ENCODE measurements at places on chromosomes 4 and X. TPM values are rescaled to one million over a fixed set of nuclear protein-coding genes. Genes with fewer than 3 reads are reported as not detected.

GPRASP2 gene
- 15.3 TPM for total RNA-seq

SPACA5 gene
- not detected for total RNA-seq

GK gene
- total RNA-seq, result 6.3 TPM

SPANXD gene
- not detected for total RNA-seq

SYTL4 gene
- 3.6 TPM for total RNA-seq

CNGA1 gene
- total RNA-seq, result 0.92 TPM

TMEM128 gene
- 13.5 TPM for total RNA-seq

MAGEE1 gene
- total RNA-seq, result 3.7 TPM

RAB33A gene
- 19.2 TPM for total RNA-seq

KIT gene
- total RNA-seq, result 3.4 TPM

BTK gene
- total RNA-seq, result 3.5 TPM

KCTD8 gene
- 0.18 TPM for total RNA-seq

PCDH18 gene
- total RNA-seq, result 5.3 TPM
